ENCODE measurements at places on chromosomes 1 and 21.

GRCh38 chr21:14405225-14405624 is 22.3 kb upstream of the HSPA13 start:
- DNase-seq: no peak

- DNase-seq: no peak
Observed at GRCh38 chr1:80915491-80915890, 885.2 kb upstream of the ADGRL2 start.

- DNase-seq: no peak
Observed at GRCh38 chr1:3207217-3207848, 138.3 kb downstream of the PRDM16 start.

DNA sequence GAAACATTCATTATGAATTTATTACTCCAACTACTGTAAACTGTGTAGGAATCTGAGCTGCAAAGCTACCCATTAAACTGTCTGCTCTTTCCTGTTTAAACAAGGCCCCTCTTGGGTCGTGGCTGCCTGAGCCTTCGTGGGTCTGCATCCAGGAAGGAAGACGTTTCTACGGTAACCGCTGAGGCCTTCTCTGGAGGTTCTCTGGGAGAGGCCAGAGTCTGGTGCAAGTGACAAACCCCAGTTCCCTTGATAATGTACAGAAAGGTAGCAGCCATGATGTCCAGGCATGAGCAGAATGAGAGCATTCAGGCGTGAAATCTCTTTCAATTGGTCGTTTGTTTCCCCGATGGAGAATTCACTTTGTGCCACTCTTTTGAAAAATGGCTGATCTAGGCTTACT is 350.2 kb downstream of the PLPP3 start:
- DNase-seq: no peak

DNA sequence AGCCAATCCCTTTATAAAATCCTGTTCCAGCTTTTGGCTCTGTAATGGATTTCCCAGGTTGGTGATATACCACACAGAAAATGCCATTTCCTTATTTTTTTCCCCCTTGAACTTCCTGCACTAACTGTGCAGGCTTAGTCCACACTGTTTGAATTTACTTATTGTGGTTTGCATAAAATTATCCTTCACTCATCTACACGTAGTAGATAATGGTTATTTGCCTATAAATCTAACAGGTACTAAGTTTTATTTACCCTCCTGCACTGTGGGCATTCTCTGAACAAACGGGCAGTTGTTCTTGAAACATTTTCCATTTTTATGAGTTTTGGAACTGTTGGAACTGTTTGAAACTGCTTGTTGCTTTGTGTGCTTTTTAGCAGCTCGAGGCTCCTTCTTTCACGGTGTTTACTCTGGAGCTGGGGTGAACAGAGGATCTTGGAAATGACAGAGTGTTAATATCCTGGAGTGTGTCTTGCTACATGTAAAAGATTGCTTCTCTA is 23.0 kb upstream of the KIFAP3 start:
- DNase-seq: no peak

- DNase-seq: no peak
Observed at GRCh38 chr1:229629261-229629660, 3.2 kb downstream of the URB2 start.

Measured in anterior cingulate cortex (tissue), 58 donors.